ENCODE measurements at places on chromosomes 16 and 17.
A peak's percentile ranks its signal among the peaks of the same experiment; 100 is the strongest.

- H3K27ac ChIP-seq, result no peak overlapping the region
- no peak overlapping the region for H3K4me3 ChIP-seq
- no peaks in the 10 kb centered on the region for H3K36me3 ChIP-seq
Measured at GRCh38 chr16:83164816-83165215, 538.0 kb downstream of the CDH13 start.

DNA sequence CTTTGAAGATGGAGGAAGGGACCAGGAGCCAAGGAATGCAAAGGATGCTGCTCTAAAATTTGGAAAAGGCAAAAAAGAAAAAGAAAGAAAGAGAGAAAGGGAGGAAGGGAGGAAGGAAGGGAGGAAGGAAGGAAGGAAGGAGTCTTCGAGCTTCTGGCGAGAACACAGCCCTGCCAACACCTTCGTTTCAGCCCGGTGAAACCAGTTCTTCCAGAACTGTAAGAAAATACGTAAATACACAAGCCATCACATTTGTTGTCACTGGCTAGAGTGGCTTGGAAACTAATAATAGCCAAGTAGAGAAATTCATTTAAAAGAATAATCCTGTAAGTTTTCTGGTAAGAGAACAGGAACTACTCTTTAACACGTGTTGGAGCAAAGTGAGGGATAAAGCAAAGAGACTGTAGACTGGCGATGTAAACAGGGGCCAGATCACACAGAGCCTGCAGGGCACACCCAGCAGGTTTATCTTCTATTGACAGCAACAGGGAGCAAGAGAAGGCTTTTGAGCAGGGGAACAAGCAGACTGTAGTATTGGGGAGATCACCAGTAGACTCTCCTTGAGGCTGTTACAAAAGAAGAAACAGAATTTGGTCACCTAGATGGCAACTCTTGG is 188.7 kb upstream of the MPHOSPH6 start:
- H3K4me1 ChIP-seq, result no peaks in the 10 kb centered on the region
- no peak overlapping the region for H3K27ac ChIP-seq
- DNase-seq, result peak; percentile 69
- no peaks in the 10 kb centered on the region for H3K36me3 ChIP-seq
- no peaks in the 10 kb centered on the region for H3K27me3 ChIP-seq

DNA sequence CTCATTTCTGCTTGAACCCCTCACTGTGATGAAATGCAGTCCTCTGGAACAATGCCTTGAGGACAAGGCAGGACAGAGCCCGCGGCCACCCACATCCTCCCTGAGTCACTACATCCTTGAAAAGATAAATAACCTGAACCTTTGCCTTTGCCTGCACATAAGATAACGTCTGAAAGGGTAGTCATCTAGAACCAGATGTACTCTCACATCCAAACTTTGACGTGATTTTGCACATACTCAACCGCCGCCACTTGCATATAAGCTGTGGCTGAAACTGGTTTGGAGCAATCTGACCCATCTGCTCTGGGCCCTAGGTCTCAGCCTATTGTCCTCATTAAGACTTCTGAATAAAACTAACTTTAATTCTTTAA is 252.1 kb downstream of the PHKB start:
- no peak overlapping the region for H3K27ac ChIP-seq
- H3K4me3 ChIP-seq, result no peak overlapping the region
- no peaks in the 10 kb centered on the region for H3K36me3 ChIP-seq
- H3K4me1 ChIP-seq, result no peaks in the 10 kb centered on the region
- DNase-seq, result no peak

- peaks cover 40% of the 10 kb centered on the region for H3K27me3 ChIP-seq
- H3K36me3 ChIP-seq, result peaks cover 19% of the 10 kb centered on the region
- H3K27ac ChIP-seq, result peak overlapping the region; percentile 98
- H3K4me3 ChIP-seq, result peak overlapping the region; percentile 85
- H3K4me1 ChIP-seq, result peaks cover 84% of the 10 kb centered on the region
Measured at GRCh38 chr17:79838522-79839274, 542 bp downstream of the CBX4 start.

- peak overlapping the region; percentile 25 for H3K4me3 ChIP-seq
- H3K36me3 ChIP-seq, result peaks cover 70% of the 10 kb centered on the region
- peaks cover 18% of the 10 kb centered on the region for H3K4me1 ChIP-seq
- DNase-seq, result peak; percentile 55
Measured at GRCh38 chr16:87706278-87707000, 59.3 kb downstream of the KLHDC4 start.

Data from stomach (tissue), 19 donors.